ENCODE measurements at places on chromosomes 16 and 17. TPM values are rescaled to one million over a fixed set of nuclear protein-coding genes. Genes with fewer than 3 reads are reported as not detected.
A peak's percentile ranks its signal among the peaks of the same experiment; 100 is the strongest.

The RPS6KB1 gene
- 10.0 TPM for polyA plus RNA-seq

The GNAO1 gene
- 0.15 TPM for polyA plus RNA-seq

- DNase-seq = no peak
Observed at GRCh38 chr16:48833461-48833860, 223.5 kb upstream of the N4BP1 start.

GRCh38 chr16:56910654-56911539, 21.0 kb upstream of the HERPUD1 start:
- no peak for DNase-seq

The UMOD gene
- not detected for polyA plus RNA-seq

The SHISA6 gene
- not detected for polyA plus RNA-seq

The CAPNS2 gene
- polyA plus RNA-seq = 0.24 TPM

GRCh38 chr17:1908699-1909309, 79.0 kb downstream of the RPA1 start:
- DNase-seq = peak; percentile 91

- DNase-seq = no peak
Observed at GRCh38 chr17:14672830-14673229, 371.9 kb downstream of the HS3ST3B1 start.

The TSPAN10 gene
- 6.0 TPM for polyA plus RNA-seq

The FHOD1 gene
- 70.9 TPM for polyA plus RNA-seq

- DNase-seq = no peak
Observed at GRCh38 chr17:27985306-27985705, 57.2 kb upstream of the NLK start.

- DNase-seq = no peak
Observed at GRCh38 chr16:71339236-71340171, 19.0 kb upstream of the CALB2 start.

The CCDC154 gene
- 0.41 TPM for polyA plus RNA-seq

DNA sequence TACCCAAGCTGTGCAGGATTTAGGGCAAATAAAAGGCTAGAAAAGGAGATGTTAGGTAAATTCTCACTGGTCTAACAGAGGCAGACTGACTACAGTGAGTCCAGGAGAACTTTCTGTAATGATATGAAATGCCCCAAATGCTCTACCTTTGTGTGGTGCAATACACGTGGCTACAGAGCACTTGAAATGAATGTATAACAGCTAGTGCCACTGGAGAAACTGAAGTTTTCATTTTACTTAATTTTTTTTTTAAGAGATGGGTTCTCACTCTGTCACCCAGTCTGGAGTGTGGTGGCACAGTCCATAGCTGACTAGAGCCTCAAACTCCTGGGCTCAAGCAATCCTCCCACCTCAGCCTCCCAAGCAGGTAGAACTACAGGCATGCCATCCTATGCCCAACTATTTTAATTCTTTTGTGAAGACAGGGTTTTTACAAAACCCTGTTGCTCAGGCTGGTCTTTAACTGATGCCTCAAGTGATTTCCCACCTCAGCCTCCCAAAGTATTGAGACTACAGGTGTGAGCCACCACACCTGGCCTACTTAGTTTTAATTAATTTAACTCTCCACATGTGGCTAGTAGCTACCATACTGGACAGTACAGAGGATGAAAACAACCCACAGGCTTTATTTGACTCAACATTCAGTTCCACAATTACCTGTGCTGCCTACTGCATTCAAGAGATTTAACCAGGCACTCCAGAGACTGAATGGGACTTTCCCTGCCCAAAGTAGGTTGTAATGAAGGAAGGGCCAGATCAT, 84.8 kb upstream of the PLEKHM1 start:
- DNase-seq = no peak
